NCI-H1092 treated with DMSO at 0.1 percent for 48 hours (cell line): ENCODE measurements at places on chromosomes 16 and 17.
A peak's percentile ranks its signal among the peaks of the same experiment; 100 is the strongest.

DNA sequence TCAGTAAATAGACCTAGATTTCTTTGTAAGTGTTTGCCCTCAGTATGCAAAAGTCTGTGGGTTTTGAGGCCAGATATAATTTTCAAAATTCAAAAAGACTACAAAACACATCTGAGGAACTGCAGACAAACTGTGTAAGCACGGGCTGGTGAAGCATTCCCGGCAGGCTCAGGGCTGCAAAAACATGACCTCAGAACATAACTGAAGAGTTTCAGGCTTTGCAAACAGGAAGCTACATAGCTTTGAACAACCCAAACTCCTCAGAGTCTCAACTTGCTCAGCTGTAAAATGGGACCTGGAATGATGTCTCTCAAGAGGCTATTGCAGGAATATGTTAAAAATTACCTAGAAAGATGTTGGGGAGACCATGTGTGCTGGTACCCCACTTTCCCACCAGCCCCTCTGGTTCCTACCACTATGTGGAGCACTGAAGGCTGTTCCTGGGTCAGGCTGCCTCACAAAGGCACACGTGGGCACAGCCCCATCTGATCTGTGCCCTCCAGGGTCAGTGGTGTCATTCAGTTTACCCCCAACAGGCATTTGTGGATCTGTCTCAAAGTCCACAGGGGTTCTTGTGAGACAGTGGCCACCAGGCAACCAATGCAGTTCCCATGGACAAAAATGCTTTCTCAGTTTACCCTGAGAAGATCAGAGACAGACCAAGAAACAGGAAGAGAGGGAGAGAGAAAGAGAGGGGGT lies 72.9 kb downstream of the CREBBP start:
- no peak for DNase-seq

GRCh38 chr16:20393801-20394577 lies 10.5 kb downstream of the PDILT start:
- DNase-seq: no peak

GRCh38 chr17:55383771-55384642 lies 37.6 kb downstream of the MMD start:
- no peak for DNase-seq

DNA sequence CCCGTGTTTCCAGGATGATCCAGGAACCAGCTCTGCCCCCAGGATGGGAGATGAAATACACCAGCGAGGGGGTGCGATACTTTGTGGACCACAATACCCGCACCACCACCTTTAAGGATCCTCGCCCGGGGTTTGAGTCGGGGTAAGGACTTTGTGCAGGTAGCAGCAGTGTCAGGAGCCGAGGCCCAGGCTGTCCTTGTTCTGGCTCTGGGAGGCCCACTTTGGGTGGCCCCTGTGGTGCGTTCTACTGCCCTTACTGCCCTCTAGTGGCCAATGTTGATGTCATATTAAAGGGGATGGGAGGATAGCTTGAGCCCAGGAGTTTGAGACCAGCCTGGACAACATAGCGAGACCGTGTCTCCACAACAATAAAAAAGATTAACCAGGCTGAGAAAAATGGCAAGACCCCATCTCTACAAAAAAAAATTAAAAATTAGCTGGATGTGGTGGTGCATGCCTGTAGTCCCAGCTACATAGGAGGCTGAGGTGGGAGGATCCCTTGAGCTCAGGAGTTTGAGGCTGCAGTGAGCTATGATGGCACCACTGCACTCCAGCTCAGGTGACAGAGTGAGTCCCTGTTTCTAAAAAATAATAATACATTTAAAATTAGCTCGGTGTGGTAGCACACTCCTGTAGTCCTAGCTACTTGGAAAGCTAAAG lies 20.9 kb upstream of the CLEC18A start:
- peak; percentile 39 for DNase-seq

DNA sequence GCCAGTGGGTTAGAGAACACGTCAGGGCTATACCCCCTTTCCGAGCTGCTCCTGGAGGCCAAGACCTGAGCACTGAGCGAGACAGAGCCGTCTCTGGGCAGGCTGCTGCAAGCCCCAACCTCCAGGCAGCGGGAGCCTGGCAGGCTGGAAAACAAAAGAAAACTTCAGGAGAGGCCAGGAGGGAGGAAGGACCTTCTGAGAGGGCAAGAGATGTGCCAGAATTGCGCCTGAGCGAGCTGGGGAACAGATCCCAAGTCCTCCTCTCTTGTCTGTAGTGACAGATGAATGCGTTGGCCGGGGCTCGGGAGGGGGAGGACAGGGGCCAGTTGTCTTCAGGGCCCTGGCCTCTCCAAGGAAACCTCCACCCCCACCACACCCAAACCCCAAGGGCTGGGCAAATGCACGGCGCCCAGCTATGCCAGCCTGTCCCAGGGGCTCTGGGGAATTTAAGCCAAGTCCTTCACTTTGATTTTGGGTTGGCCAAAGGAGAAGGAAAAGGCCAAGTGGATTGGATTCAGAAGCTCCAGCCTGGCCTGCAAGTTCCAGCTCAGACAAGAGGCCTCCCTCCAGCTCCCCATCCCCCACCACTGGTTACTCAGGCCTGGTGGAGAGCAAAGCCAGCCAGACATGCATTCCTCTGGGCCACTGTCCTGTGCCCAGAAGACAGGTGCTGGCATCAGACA lies 18.1 kb downstream of the SDK2 start:
- no peak for DNase-seq

- peak; percentile 39 for DNase-seq
Observed at GRCh38 chr17:50660042-50660886, 25.6 kb downstream of the ABCC3 start.

GRCh38 chr16:27108826-27109665 lies 42.3 kb downstream of the C16orf82 start:
- DNase-seq: no peak

- DNase-seq: no peak
Observed at GRCh38 chr16:27539120-27539519, 10.6 kb downstream of the GTF3C1 start.

- no peak for DNase-seq
Observed at GRCh38 chr17:58345500-58345899, 6.5 kb downstream of the SUPT4H1 start.

GRCh38 chr17:31155208-31155810 lies 60.5 kb downstream of the NF1 start:
- DNase-seq: no peak

DNA sequence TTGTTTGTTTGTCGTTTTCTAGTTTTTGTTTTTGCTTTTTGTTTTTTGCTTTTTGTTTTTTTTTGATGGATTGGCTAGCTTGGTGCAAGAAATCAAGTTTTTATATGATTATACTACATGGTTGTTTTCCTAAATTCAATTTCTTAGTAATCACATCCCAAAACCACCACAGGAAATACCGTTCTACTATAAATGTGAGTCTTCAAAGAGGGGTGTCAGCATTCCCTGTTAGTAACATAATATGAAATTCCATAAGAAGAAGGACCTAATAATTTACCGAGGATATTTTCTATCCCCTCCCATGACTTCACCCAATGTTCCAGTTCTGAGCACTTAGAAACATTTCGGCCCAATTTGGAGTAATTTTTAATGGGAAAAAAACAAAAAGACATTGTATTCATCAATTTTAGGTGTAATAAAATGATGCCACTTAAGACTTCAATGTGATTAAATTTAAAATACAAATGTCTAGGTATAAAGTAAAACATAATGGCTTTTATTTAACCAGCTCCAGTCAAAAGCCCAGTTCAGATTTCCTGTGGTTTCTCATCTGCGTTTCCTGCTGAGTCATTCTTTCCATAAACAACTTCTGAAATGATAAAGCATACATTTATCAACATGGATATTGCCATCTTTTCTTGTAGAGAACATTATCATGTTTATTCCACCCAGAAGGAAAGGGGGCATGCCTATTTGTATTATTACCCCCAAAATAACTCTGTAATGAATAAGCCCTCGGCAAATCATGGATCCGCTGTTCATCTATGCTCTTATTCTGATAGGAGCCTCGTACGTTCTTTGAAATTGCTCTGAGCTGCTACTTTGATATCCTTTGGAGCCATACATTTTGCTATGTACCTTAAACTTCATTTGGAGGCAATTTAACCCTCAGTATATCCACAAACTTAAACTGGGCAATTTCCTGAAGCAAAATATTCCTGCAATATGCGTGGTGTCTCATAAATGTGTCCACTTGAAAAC lies 28.1 kb downstream of the HSBP1 start:
- no peak for DNase-seq
